ENCODE measurements at places on chromosomes 1 and 21.

DNA sequence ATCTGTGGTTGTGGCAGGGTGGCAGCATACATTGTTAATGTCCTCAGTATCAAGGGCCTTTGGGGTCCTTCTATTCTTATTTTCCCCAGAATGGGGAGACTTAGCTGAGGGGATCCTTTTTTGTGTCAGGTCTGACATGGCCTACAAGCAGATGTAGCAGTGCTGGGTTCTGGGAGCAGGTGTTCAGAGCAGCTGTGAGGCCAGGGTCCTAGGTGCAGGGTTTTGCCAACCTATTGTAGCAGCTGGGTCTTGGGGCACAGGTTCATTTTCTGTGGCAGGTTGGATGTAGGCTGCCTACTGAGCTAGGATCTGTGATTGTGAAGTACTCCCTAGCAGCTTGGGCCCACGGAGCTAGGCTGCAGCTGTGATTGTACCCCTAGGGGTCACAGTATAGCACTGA lies 60.1 kb downstream of the DIPK1A start:
- DNase-seq: no peak

- DNase-seq: peak; percentile 2
Observed at GRCh38 chr1:159214149-159214760, 9.6 kb downstream of the ACKR1 start.

GRCh38 chr1:248793592-248793991 lies 32.1 kb downstream of the SH3BP5L start:
- no peak for DNase-seq

DNA sequence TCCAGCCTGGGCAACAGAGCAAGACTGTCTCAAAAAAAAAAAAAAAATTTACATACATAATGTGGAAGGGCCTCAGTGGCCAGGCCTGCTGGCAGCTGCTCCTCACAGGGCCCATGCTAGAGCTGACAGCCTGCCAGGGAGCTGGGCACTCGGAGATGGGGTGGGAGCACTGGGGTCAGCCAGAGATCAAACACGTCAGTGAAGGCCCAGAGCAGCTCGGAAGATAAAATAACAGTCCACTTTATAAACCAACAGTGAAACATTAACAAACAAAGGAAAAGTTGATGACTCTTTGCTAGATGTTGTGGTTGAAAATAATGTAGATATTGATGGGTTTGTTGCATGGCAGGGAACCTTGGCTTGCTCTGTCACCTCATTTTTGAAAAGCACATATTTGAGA lies 42.7 kb downstream of the ATP5PF start:
- no peak for DNase-seq

- DNase-seq: no peak
Observed at GRCh38 chr21:42747746-42748351, 94.4 kb downstream of the PDE9A start.

DNA sequence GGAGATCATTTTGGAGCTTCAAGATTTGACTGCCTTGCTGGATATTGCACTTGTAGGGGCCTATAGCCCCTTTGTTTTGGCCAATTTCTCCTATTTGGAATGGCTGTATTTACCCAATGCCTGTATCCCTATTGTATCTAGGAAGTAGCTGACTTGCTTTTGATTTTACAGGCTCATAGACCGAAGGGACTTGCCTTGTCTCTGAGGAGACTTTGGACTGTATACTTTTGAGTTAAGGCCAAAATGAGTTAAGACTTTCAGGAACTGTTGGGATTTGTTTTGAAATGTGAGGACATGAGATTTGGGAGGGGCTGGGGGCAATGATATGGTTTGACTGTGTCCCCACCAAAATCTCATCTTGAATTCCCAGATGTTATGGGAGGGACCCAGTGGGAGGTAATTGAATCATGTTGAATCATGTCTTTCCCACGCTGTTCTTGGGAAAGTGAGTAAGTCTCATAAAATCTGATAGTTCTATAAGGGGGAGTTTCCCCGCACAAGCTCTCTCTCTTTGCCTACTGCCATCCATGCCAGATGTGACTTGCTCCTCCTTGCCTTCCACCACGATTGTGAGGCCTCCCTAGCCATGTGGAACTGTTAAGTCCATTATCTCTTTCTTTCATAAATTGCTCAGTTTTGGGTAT lies 276.1 kb downstream of the LMX1A start:
- DNase-seq: no peak

DNA sequence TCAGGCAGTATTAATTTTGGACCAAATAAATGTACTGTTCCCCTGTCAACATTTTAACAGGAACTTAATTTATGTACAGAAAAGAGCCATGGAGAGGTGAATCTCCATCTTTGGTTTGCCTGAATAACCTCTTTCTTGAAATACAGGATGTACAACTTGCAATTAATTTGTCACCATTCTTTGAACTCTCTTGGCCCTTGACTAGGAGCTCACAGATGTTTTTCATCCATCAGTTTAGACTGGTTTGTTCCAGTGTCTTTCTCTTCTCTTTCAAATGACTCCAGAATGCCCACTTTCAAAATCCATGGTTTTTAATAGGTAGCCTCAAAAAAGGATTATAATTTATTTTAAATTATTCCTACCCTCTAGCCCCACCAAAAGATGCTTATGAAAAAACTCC lies 5.0 kb downstream of the MAP3K7CL start:
- DNase-seq: no peak

DNA sequence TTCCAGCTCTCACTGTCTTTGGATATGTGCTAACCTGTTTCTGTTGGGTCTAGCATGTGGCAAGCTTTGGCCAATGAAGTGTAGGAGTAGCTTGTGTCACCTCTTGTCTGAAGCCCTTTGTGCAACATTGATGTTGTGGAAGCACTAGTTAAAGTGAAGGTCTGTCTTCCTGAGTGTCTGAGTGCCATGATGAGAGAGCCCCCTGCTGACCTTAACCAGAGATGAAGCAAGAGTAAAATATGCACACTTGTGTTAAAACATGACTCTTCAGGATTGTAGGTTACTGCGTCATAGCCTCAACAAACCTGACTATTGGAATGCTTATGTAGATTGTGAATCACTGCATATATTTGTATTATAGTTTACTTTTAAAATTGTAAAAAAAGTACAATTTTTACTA lies 103.7 kb downstream of the NCAM2 start:
- DNase-seq: peak; percentile 49

DNA sequence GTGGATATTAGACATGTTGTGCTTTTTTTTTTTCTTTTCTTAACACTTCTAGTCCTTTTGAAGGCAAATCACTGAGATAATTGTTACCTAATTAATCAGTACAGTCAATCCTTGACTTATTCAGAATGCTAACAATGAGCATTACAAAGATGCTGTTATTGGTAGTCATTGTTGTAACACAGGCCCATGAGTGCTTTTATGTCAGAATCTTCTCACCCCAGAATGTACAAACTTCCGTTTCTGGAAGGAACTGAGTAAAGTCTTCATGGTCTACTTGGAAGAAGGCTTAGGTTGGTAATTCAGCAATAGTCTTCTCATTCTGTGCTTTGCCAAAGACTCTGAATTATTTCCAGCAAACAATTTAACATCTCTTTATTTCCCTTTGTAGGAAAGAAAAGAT lies 3.1 kb downstream of the KCNK1 start:
- DNase-seq: no peak

GRCh38 chr1:174269989-174270651 lies 110.8 kb downstream of the RABGAP1L start:
- no peak for DNase-seq

DNA sequence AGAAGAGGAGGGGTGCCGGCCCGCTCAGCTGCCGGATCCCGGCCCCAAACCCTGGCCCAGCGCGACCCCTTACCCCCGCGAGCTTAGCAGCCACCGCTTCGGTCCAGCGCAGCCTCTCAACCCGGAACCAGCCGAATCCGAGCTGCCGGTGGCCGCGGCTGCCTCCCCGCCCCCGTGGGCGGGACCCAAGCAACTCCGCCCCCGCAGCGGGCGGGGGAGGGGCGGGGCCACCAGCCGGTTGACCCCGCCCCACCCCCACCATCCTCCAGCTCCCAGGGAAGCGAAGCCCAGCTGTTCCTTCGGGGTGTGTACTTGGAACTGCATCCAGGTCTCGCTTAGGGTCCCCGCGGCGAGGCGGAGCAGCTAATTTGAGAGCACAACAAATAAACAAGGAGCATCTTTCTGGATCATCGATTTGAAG lies at the start of gene TRIM62:
TSS of gene TRIM62 (minus strand) at position 123 of the 421 bp plus-strand sequence. CDS start 611 bp downstream, outside the sequence.
- DNase-seq: peak; percentile 80

GRCh38 chr1:27006683-27007082 lies 6.0 kb downstream of the TENT5B start:
- DNase-seq: no peak

GRCh38 chr1:17665950-17666720 lies 89.0 kb upstream of the ACTL8 start:
- DNase-seq: no peak

DNA sequence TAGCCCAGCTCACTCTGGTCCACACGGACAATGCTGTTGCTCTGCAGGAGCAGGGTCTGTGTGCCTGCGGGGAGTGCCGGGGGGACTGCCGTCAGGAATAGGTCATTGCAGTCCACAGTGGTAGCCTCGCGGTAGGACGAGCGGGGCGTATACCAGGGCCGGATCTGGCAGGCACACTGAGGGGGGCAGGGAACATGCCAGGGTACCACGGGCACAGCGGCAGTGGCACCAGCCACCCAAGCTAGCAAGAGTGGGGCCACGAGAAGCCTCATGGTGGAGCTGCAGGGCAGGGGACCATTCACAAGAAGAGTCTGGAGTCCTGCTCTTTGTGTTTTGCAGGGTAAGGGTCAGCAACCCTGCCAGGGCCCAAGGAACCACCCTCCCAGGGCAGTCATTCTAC lies 65.8 kb downstream of the LRRN2 start:
- no peak for DNase-seq

DNA sequence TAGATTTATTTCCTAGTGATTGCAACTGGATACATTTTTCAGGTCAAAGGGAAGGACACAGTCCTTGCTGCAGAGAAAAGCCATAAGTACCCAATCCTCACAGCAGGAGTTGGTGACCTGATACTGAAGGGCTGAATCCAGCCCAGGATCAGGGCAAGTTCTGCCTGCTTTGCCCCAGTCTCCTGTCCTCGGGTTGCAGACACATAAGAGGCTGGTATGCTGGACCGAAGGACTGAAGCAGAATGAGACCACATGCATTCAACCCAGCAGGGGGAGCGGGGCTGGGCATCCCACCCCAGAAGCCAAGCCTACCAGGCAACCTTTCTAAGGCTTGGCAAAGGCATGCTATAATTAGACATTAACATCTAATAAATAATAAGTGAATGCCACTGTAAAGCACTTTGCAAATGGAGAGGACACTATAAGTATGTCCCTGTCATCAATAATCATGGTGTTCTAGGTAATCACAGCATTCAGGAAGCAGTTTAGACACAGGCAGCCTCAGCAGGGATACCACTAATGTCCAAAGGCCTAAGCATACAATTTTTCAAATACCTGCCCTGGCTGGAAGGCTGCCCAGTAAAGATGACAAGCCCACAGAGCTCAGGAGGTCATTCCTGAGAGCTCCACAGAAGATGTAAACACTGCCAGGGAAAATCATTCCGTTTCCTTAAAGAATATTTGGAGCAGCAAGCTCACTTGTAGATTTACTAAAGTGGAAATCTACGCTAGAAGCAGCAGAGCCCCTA lies 47.6 kb downstream of the KRTAP19-8 start:
- DNase-seq: no peak

- DNase-seq: no peak
Observed at GRCh38 chr1:39635205-39635870, 4.1 kb downstream of the HEYL start.

- DNase-seq: no peak
Observed at GRCh38 chr1:46019348-46019747, 113.1 kb downstream of the PIK3R3 start.

- no peak for DNase-seq
Observed at GRCh38 chr1:228400692-228401454, 5.8 kb downstream of the TRIM11 start.

GRCh38 chr1:36166136-36166535 lies 10.2 kb downstream of the MAP7D1 start:
- DNase-seq: no peak

DNA sequence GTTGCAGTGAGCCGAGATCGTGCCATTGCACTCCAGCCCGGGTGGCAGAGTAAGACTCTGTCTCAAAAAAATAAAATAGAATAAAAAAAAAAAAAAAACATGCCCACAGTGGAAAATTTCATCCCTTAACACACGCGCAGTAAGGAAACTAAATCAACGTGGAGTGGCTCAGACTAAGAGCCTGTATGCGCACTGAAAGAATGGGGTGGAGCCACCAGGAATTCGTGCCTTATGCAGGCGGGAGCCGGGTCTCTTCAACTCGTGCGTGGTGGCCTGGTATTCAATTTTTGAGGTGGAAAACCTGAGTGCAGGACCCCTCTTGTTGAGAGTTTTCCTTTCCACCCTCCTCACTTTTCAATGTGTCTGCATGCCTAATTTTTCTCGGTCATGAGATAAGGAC lies 22.1 kb upstream of the CREG1 start:
- DNase-seq: no peak

- no peak for DNase-seq
Observed at GRCh38 chr1:59391212-59392179, 94.6 kb downstream of the FGGY start.

- DNase-seq: no peak
Observed at GRCh38 chr1:145960468-145961108, 2.8 kb upstream of the LIX1L start.

DNA sequence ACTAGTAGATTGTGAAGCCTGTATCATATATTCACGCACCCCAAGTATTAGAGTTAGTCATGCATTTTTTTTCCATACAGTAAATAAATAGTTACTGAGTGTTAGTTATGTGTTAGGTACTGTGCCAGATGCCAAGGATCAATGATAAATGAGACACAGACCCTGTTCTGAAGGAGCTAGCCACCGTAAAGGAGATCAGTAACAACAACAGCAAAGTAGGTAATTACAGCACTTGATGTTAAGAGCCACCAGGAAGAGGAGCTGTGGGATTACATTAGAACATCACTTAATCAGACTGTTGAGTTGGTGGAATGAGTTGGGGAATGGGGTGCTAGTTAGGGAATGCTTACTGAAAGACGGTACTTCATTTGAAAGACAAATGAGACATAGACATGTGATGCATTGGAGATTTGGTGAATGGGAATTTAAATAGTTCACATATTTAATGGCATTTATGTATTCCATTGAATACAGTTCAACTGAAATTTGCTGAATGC lies 21.0 kb downstream of the PRKAA2 start:
- no peak for DNase-seq

- DNase-seq: peak; percentile 55
Observed at GRCh38 chr1:77824079-77824478, 44.6 kb downstream of the MIGA1 start.

DNA sequence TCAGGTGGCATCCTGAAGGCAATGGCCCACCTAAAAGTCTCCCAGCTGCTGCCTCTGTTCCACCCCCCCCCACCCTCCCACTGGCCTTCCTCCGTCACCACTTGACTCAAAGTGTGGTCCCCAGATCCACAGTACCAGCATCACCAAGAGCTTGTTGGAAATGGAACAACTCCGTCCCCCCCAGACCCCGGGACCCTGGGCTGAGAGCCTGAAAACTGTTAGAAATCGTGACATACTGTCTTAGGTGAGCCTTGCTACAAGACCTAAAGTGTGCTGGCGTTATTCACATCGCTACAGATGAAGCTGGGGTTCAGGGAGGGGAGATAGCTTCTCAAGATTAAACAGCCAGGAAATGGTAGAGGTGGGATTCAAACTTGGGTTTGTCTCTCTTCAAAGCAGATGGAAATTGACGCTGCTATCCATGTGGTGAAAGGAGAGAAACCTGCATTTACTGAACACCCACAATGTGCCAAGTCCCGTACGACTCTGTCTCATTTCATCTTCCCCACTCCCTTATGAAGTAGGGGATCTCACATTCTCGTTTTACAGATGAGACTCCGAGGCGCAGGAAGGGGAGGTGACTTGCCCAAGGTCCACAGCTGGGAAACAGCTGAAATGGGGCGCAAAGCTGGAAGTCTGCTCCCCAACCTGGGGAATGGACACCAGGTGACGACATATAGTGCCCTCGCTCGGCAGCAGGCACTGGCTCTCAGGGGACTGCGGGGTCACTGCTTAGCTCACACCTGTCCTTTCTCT lies 52.8 kb upstream of the IFFO2 start:
- DNase-seq: no peak

Measured in fibroblast of the conjunctiva (primary cell).